CD8-positive, alpha-beta memory T cell (primary cell): ENCODE measurements at places on chromosomes 16 and 17.

GRCh38 chr16:72131036-72131435, 37.4 kb downstream of the DHX38 start:
- no peak for DNase-seq

DNA sequence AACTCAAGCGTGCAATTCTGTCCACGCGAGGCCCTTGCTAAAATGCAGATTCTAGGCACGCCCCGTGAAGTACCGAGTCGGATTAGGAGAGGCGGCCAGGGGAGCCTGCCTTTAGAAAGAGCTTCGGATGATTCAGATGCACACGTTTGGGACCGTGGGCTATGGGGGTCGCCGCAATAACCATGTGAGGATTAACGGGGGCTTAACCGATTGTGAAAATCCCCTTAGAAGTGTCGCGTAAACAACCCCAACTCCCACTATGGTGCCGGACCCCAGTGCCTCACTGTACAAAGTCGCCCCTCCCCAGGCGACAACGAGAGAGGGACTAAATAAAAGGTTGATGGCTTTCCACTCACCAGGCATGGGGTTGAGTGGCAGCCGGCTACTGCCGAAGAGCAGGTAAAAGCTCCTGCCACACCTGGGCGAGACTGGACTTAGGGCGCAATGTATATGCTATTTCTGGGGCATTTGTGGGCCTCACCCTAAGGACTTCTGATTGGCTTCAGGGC, 635 bp upstream of the SP2 start:
- DNase-seq: peak; percentile 4

DNA sequence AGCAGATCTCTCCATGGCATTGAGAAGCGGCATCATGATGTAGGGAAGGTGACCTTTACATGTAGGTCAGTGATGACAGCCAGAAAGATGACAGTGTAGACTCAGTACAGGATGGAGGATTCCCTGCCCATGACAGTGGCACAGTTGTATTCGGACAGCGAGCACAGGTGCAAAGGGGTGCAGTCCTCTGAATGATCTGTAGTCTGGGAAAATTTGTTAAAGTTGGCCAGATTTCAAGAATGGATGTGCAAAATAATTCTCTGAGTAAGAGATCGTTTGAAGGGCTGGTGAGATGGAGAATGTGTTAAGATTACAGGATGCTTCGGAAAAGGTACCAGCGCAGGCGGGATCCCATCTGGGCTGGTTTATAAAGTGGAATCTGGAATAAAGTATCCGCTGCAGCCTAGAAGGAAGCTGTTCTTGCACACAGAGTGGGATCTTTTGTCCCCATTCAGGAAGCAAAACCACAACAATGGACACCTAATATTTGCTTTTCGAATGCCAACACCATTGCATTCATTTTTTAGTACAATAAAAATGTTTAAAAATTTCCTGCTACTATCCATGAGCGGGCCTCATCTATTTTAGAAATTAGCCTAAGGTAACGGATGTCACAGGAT, 101.2 kb downstream of the RPTOR start:
- no peak for DNase-seq

GRCh38 chr17:4766201-4766600, 5.5 kb upstream of the TM4SF5 start:
- DNase-seq: no peak

- DNase-seq: peak; percentile 76
Measured at GRCh38 chr16:2486645-2487516, 12.0 kb downstream of the TBC1D24 start.

GRCh38 chr17:26818736-26819135, 475.2 kb upstream of the WSB1 start:
- DNase-seq: no peak

GRCh38 chr17:35314415-35315216, 58.8 kb downstream of the SLFN11 start:
- no peak for DNase-seq

- peak; percentile 56 for DNase-seq
Measured at GRCh38 chr17:78842881-78843565, 2.4 kb upstream of the USP36 start.

DNA sequence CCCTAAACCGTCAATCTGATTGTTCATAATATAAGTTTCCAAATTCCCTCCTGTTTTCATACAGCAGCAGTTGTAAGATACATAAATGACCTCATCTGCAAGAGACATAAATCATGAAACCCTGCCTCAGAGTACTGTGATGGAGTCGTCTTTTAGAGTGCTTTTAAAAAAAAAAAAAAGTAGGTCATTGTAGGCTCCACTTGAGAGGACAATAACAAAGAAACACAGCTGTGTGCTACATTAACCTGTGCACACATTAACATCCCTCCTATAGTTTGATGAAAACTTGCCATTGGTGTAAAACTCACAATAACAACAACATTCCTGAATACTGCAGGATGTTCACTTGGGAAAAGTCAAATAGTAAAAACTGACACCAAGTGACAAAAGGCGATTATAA, 56.5 kb downstream of the XPO6 start:
- DNase-seq: no peak

GRCh38 chr16:78184238-78185183, 85.1 kb downstream of the WWOX start:
- no peak for DNase-seq

GRCh38 chr17:78834571-78834970, 6.0 kb downstream of the USP36 start:
- DNase-seq: no peak

GRCh38 chr17:50693036-50693682, 14.6 kb downstream of the ANKRD40 start:
- no peak for DNase-seq

DNA sequence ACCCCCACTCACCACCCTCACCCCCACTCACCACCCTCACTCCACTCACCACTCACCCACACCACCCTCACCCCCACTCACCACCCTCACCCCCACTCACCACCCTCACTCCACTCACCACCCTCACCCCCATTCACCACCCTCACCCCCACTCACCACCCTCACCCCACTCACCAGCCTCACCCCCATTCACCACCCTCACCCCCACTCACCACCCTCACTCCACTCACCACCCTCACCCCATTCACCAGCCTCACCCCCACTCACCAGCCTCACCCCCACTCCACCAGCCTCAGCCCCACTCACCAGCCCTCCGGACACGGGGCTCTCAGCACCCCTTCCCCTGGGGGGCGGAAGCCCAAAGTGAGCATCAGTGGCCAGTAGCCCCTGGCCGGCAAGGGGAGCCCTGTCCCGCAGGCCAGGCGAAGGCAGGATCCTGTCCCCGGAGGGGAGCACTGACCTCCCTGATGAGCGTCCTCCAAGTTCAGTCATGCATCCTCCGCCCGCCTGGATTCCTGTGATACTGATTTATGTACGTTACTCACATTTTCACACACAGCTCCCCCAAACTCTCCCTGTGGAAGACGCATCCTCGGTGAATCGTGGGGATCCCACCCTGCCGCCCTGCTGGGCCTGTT, 18.0 kb upstream of the C1QTNF8 start:
- DNase-seq: no peak

DNA sequence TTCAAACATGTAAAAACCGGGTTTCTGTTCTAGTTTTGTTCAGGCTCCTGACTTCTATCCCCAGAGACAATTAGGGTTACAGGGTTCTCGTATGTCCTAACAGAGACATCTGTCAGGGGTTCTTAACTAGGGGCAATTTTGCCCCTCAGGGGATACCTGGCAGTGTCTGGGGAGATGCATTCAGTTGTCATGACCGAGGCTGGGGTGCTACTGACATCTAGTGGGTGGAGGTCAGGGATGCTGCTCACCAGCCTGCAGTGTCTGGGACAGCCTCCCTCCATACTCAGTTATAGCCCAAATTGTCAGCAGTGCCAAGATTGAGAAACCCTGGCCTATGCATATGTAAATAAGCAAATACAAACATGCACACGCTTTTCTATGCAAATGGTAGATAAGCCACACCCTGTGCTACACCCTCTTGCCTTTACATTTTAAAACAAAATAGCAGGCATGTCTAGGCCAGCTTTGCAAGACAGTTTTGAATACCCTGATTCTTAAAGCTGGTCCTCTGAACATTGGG, 37.4 kb downstream of the CLEC16A start:
- no peak for DNase-seq

DNA sequence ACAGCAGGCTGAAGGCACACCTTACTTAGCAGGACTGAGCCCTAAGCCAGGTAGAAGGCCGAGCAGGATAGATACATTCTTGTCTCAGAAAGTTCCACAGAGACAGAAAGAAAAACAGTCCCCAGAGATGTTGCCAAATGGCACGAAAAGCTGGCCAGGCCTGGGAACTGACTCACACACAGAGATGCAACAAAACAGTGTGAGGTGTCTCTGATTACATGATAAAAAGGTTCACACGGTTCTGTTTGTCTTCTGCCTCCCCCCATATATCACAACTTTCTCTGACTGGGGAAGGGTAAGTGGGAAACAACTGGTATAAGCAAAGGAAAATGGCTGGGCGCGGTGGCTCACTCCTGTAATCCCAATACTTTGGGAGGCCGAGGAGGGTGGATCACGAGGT, 1.7 kb downstream of the WBP2 start:
- DNase-seq: no peak

DNA sequence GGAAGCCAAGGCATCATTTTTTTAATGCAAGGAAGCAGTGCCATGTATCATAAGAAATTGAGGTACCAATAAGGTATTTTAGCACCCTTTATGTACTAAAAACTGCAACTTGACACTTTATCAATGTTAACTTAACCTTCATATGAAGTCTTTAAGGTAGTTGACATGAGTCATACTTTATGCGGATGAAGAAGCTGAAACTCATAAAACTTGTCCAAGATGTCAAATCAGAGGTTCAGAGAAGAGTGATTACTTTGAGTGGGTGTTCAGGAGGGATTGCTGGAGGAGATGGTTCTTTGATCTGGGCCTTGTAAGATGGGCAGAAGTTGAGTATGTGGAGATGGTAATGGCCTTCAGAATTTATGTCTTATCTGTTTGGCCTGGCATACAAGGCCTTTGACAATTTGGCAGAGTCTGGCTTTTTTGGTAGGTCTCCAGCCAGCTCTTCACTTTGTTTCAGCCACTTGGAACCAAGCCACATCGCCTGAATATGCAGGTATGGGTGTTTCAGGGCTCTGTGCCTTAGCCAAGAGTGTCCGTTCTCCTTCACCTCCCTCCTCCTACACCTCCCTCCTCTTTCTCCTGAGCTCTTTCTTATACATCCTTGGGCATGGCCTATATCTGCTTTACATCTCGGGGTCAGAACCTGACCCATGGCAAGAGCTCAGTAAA, 23.7 kb downstream of the YPEL2 start:
- DNase-seq: no peak

DNA sequence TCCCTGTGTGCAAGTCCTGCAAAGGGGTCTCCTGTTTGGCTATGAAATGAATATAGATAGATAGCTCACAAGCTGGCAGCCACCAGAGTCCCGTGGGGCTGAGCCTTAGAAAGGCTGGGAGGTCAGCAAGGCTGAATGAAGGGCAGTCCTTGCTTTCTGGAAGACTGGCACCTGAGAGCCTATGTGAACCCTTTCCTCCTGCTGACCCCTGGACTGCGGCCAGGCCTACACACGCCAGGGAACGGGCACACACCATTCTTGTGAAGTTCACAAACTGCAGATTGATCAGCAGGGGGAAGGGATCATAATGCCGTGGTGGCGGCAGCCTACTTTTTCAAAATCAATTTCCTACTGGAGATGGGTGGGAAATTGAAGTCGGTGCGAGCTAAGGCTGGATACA, 985 bp upstream of the C17orf107 start:
- DNase-seq: no peak

- no peak for DNase-seq
Measured at GRCh38 chr17:12734926-12735325, 54.4 kb upstream of the ARHGAP44 start.

GRCh38 chr17:40554646-40555295, 10.5 kb downstream of the CCR7 start:
- no peak for DNase-seq

DNA sequence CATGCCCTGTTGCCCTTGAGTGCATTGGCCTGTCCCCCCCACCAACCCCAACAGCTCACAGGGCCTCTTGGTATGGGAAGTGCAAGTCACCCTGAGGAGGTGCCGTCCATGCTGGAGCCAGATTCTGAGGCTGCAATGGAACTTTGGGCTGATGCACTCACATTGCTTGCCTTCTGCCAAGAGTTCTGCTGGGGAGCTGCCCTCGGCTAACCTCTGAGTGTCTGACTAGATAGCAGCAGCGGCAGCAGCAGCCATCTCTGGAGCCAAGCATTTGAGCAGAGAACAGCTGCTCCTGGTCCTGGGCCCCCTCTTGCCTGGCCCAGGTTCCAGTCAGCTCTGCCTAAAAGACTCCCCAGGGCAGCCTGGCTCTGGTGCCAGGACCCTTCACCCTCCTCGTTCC, 61.5 kb downstream of the GNAO1 start:
- no peak for DNase-seq

GRCh38 chr16:4899474-4899846, 37.5 kb downstream of the PPL start:
- DNase-seq: no peak

DNA sequence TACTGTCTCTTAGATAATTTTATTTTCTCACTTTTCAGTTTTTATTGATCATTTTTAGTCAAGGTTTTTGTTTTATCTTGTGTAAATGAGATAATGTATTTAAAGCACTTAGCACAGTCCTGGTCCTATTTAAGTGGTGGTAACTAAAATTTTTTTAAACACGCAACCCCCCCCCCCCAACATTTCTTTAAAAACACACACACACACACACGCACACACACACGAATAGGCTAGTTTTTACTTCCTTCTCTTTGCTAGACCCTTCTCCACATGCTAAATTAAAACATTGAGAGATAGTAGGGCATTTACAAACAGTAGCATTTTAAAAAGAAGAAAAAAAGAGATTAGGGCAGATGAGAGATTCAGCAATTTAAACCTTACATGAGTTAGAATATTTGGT, 5.0 kb downstream of the NFATC3 start:
- DNase-seq: no peak

DNA sequence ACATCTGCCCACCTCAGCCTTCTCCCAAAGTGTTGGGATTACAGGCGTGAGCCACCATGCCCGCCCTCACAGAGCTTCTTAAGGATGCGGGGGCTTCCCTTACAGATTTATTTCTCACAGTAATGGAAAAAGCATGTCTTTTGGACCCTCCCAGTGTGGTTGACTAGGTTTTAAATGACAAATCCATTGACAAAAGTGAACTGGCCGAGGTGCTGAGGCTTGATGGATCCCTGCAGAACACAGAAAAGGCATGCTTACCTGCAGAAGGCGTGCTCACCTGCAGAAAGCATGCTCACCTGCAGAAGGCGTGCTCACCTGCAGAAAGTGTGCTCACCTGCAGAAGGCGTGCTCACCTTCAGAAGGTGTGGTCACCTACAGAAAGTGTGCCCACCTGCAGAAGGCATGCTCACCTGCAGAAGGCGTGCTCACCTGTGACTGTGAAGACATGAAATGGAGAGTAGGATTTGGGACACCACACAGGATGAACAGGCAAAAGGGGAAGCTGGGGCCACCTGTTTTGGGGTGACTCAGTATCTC, 15.1 kb upstream of the BBS2 start:
- no peak for DNase-seq
